Activated T-helper 17 cell treated with anti-CD3 and anti-CD28 coated beads, Interleukin-2, amount 50 U/mL, for 72 hours (primary cell): ENCODE measurements at places on chromosomes 3 and 15.

- ATAC-seq, result no peak
Observed at GRCh38 chr15:63444611-63445010, 59.8 kb upstream of the USP3 start.

DNA sequence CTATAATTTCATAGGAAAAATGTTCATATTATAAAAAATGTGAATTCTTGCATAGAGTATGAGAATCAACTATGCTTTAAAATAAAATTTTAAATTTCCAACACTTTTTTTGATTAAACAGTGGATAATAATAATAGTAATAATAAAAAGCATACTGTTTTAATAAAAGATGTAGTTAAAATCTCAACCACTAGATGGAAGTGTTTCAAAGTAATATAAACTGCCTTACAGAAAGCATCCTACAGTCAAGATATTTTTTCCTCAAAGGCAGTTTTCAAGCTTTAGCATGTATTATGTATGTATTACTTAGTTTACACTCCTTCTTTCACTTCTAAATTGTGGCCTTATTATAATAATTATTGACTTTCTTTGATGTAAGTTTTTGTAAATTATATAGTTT is 217.5 kb downstream of the CHL1 start:
- ATAC-seq, result no peak

GRCh38 chr3:132984181-132984580 is 54.0 kb upstream of the TMEM108 start:
- ATAC-seq, result no peak

DNA sequence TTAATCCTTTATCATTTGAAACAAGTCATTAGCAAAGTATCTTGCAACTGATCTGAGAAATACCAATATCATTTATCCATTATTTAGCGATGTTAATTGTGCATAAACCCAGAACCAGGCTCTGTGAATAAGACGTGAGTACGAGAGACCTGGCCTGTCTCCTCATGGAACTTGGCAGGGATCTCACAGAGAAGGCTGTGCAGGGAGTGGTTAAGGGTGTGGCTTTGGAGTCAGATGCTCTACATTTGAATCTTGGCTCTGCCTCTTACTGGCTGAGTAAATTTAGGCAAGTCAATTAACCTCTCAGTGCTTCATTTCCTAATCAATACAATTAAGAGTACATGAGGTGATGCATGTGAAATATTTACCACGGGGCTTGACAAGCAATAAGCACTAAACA is 39.9 kb upstream of the TBL1XR1 start:
- ATAC-seq, result no peak

DNA sequence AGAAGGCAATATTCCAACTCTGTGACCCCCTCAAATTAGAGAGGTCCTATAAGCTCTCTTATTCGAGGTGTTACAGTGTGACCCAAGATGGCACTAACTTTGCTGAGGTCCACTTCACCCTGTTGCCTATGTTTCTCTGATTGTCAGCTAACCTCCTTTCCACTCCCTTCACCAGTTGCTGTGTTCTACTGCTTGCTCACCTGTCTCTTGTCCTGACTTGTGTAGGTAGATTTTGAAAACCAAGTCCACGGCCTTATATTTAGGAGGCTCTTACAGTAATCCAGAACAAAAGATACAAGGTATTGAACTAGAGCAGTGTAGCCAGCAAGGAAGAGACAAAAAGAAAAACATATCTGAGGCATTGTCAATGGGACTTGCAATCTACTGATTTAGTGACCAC is 20.1 kb upstream of the GSK3B start:
- ATAC-seq, result no peak

DNA sequence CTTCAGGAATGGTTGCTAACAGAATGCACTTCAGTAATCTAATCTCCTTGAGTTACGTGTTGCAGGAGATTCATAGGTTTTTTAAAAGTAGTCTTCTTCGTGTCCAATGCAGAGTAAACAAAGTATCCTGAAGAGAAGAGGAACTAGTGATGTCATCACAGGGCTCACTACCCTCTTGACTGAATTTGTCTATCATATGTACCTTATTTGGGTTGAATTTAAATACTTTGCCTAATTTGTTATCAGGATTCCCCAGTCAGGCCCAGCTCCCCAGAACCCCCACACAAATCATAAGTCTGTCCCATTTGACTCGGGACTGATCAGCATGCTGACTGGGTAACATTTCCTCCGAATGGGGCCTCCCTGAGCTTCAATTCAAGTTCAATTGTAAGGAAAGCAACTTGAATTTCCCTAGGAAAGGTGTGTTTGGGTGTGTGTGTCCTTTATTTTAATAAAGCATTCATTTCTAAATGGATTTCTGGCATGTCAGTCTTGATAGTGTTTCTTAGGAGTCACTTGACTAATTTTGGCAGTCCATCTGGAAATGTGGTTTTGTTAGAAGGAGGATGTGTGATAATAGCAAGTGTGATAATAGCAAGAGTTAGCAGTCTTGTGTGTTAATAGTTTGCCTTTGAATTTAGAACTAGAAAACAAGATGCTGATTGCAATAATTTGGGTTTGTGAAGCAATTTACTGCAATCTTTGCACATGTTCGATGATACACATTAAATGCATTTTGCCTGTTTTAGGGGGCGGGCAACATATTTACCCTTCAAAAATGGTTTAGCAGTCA is 21.9 kb downstream of the OXNAD1 start:
- peak; percentile 20 for ATAC-seq

- no peak for ATAC-seq
Observed at GRCh38 chr3:120100711-120101110, 6.5 kb upstream of the GSK3B start.

- no peak for ATAC-seq
Observed at GRCh38 chr3:181017690-181018089, 28.2 kb upstream of the DNAJC19 start.

DNA sequence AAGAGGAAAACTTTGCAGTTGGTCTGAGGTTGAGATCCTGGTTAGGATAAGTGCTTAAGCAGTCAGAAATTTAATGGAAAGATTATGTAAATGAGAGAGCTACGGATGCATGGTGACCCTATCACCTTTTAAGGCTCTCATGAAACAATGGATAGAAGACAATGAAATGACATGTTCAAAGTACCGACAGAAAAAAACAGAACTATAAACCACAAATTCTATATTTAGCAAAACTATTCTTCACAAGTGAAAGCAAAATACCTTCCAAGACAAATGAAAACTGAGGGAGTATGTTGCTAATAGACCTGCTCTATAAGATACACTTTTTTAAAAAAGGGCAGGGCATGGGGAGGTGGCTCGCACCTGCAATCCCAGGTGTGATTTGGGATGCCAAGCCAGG is 32.2 kb downstream of the DNAAF4 start:
- ATAC-seq, result no peak

DNA sequence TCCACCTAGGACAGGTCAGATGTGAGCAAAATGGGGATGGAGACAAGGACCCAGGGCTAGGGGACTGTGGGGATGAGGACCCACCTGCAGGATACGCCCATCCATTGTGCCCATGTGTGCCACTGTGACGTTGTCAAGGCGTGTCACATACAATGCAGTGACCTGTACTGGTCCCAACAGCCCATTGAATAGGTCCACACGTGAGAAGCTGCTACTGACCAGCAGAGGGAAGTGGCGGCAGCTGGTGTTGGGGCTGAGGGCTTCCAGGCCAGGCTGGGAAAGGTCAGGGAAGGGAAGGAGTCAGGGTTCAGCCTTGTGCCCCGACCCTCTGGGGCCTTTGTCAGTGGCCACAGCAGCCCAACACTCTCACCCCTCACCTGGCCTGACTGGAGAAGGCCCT is 4.7 kb downstream of the MST1R start:
- no peak for ATAC-seq

- ATAC-seq, result no peak
Observed at GRCh38 chr3:40071683-40072238, 237.7 kb upstream of the EIF1B start.

- no peak for ATAC-seq
Observed at GRCh38 chr3:73536952-73537351, 87.8 kb downstream of the PDZRN3 start.

- no peak for ATAC-seq
Observed at GRCh38 chr3:11774296-11774877, 72.3 kb downstream of the TAMM41 start.

- ATAC-seq, result no peak
Observed at GRCh38 chr3:196631682-196632045, 7.8 kb upstream of the NRROS start.

DNA sequence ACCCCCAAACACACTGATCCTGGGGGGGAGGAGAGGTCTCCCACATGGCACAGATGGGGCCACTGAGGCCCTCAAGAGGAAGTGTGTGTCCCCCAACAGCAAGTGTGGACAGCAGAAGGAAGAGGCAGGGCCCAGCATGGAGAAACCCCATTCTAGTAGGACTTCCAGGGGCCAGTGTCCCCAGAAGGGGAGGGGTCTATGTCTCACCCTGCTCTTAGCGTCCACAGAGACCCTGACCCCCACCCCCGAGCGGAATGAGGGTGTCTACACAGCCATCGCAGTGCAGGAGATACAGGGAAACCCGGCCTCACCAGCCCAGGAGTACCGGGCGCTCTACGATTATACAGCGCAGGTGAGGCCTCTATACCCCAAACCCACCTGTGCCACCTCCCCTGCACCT is 35.3 kb downstream of the TSPAN3 start:
- no peak for ATAC-seq

DNA sequence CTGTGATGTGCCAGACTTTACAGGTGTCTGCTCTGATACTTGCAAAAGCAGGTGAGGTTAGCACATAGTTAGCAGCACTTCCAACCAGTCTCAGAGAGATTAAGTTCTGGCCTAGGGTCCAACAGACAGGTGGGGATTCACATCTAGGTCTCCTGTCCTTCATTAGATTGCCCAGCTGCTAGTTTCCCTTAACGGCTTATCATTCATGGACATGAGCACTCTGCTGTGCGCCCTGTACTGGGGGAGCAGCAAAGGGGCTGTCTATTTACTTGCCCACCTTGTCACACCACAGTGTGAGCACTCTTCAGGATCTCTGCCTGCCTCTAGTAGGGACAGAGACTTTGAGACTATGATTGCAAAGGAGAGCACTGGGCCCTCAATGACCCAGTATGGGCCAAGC is 8.7 kb downstream of the SPSB4 start:
- ATAC-seq, result no peak

- ATAC-seq, result no peak
Observed at GRCh38 chr3:21163956-21164355, 587.1 kb downstream of the ZNF385D start.

DNA sequence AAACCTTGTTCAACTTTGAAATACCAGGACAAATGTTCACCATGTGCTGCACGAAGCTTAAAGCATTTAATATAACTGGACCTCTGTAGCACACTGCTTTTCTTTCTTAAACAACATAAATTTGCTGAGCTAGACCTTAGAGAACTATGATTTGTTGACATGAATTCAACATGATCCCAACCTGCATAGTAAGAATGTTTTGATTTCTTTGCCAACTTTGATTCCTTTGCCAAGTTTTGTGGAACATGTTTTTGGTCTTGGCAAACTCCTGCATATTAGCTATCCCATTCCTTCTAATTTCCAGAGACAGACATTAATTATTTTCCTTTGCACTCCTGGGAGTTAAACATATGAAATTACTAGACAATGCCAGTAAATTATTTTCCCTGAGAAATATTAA is 197.2 kb upstream of the RBMS3 start:
- no peak for ATAC-seq

GRCh38 chr3:3800685-3801493 is 1.7 kb downstream of the LRRN1 start:
- ATAC-seq, result no peak

DNA sequence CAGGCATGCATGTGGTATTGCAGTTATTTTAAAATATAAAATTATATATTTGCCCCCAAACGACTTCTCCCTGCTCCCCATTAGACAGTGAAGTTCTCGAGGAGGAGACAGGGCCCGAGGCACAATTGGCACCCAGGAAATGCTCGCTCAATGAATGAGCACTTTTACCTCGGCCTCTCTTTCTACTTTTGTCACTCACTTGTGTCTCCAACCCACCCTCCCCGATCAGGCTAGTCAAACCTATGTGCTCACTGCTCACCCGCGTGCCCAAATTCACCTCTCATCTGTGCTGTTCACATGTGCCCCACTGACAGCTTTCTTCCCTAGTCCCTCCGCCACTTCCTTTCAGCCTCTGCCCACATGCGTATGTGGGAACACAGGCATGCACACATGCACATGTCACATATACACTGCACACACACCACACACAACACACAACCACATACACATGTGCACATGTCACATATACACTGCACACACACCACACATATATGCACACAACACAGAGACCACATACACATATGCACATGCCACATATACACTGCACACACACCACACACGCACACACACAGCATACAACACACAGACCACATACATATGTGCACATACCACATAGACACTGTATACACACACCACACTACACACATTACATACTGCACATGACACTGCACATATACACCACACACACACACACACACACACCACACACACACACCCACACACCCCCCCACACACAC is 46.3 kb upstream of the DLG1 start:
- ATAC-seq, result no peak

- ATAC-seq, result peak; percentile 91
Observed at GRCh38 chr15:59174835-59175831, 31.5 kb upstream of the LDHAL6B start.

DNA sequence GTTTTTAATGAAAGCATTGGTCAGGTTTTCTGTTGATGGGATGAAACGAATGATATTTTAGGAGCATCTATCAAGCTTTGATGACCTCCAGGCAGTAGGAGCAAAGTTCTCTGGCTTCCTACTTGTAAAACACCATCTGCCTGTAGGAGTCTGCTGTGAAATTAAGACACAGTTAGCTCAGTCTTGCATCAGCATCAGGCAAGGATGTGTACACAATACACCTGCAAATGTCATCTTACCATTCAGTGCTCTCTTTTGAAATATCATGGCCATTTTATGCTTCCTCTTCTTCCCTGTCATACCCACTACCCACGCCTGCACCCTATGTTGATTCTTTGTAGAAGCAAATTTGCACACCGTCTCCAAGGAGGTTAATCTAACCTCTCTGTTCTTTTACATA is 38.2 kb downstream of the B3GALNT1 start:
- ATAC-seq, result no peak

GRCh38 chr15:60582370-60583036 is 103.6 kb upstream of the ICE2 start:
- peak; percentile 71 for ATAC-seq

GRCh38 chr3:4494895-4495264 is 1.7 kb downstream of the ITPR1 start:
- no peak for ATAC-seq

GRCh38 chr3:34920806-34921205 is 718.5 kb upstream of the ARPP21 start:
- no peak for ATAC-seq

DNA sequence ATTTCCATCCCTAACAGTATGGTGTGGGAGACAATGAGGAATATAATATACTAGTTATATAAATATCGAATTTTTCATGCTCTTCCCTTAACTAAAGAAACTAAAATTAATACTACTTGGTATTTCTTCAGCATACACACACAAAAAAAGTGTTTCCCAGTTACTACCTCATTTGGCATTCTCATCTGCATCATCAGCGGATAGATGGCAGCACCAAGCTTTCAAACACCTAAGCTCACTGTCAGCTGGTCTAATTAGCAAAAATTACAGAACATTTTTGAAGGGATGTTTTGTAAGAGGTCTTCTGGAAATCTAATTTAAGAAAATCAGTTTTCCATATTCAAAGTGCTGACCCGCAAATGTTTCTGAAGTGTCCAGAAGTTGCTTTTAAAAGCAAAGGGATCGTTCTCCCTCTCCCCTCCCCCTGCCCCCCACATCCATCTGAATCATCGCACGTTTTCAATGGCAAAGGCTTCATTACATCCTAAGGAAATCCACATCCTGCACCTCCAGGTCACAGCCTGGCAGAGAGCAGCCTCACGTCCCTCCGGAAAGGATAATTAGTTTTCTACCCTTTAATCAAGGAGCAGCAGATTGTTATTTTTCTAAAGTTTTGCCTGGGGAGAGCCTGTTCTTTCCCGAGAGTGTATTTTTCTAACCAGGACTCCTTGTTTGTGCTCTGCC is 86.1 kb upstream of the SPATA12 start:
- no peak for ATAC-seq
